ENCODE measurements at places on chromosomes 1 and 21.
A peak's percentile ranks its signal among the peaks of the same experiment; 100 is the strongest.

GRCh38 chr1:173424782-173425407, 52.2 kb upstream of the PRDX6 start:
- no peak for DNase-seq

DNA sequence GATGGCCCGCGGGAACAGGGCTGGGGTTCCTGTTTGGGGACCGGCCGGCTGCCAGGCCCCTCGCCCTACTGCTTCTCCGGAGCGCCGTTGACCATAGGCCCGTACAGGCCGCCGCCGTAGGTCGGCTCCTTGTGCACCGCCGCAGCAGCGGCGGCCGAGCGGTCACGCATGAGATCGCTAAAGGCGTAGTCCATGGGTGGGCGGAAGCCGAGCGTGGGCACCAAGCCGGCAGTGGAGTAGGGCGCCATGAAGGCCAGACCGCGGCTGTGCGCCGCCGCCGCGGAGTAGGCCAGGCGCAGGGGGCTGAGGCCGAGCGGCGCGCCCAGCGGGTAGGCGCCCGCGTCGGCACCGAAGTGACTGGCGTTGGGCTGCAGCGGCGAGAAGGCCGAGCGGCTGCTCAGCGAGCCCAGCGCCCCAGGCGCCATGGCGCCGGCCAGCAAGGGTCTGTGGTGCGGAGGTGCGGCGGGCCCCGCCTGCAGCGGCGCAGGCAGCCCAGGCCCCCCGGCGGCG, 4.6 kb downstream of the DMRTA2 start:
- no peak for DNase-seq

GRCh38 chr1:192443616-192444015, 126.8 kb downstream of the RGS21 start:
- no peak for DNase-seq

- DNase-seq: no peak
These were observed 115.7 kb downstream of the FASLG start for GRCh38 chr1:172774561-172774960.

GRCh38 chr1:93438716-93439115, 9.2 kb upstream of the FNBP1L start:
- DNase-seq: no peak

GRCh38 chr1:100642826-100643225, 76.7 kb upstream of the VCAM1 start:
- DNase-seq: no peak

- DNase-seq: no peak
These were observed 16.5 kb upstream of the ZC3H11B start for GRCh38 chr1:219629296-219629880.

DNA sequence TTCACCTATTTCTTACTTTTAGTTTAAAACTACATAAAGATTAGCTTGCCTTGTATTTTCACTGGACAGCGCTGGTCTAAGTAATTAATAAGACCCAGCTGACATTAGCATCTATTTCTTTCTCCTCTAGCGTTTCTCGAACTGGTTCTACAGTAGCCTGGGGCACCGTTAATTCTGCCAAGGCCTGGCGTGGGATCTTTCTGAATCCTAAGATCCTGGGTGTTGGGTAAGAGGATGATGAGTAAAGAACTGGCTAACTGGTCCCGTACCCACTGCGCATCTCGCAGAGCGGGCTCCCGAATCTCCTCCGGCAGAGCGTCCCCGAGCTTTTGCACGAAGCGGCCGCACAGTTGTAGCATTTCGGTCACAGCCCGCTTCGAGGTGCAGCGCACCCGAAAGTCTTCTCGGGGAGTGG, 309 bp downstream of the NSL1 start:
- peak; percentile 56 for DNase-seq

DNA sequence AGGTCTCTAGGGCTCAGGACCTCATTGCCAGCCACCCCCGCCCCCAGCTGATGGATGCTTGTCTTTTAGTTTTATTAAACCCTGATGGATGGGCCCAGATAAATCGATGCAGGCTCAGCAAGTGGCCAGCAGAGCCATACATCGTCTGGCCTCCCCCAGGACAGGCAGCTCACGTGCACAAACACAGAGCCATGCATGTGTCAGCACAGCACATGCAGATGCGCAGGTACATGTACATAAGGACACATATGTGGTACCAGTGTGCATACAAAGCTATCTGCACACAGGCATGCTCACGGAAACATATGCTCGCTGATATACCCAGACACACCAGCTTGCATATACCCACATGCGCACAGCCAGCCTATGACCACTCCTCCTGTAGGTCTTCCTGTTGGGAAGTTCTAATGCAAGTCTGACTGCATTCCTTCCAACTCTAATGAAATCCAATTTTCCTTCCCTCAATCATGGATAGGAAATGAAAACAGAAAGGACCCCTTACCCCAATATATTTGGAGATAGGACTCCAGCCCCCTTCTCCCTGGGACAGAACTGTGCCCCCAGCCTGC, 897 bp downstream of the COL16A1 start:
- no peak for DNase-seq

DNA sequence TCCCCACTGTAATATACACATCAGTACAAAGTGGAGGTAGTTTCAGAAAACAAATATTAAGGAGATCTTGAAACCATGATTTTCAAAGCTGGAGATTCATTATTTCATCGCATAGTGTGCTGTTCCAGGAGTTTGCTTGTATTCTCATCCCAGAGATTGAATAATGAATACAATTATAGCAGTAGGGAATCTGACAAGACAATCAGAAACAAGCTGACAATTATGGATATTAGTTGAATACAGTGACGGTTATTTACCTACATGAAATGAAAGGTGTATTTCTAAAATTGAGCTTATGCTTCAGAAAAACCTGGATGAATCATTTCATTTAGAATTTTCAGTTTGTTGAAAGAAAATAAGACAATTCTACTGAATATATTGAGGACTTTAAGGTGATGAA, 2119.0 kb downstream of the MRPL39 start:
- DNase-seq: no peak

DNA sequence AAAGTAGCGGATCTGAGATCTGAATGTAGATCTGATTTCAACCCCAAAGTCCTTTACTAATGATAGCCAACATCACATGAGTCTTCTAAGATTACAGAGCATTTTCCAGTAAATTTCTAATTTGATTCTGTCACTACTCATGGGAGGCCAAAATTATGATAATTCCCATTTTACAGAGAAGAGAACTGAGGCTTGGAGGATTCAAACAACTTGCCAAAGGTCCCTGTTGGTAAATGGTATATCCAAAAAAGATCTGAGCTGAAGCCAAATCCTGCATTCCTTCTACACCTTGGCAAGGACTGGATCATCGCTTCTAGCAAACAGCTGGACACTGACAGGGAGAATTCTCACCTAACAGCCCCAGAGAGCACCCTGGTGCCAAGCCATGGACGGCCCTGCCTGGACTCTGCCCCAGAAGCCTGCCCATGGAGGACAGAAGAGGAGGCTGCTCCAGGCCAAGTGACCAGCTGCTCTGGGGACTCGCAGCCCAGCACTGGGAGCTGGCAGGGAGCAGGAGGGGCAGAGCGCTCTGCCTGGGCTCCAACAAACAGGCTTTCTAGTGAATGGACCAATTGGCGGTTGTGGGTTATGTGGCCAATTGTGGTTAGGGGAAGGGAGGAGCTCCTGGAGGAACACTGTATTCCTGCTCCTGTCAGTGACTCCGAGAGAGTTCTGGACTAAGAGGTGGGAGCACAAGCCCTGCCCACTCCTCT, 6.4 kb upstream of the CSF1 start:
- no peak for DNase-seq

GRCh38 chr1:201422436-201423030, 1.0 kb upstream of the TNNI1 start:
- DNase-seq: no peak

- no peak for DNase-seq
These were observed 39.6 kb upstream of the PLEKHO1 start for GRCh38 chr1:150110116-150110515.

DNA sequence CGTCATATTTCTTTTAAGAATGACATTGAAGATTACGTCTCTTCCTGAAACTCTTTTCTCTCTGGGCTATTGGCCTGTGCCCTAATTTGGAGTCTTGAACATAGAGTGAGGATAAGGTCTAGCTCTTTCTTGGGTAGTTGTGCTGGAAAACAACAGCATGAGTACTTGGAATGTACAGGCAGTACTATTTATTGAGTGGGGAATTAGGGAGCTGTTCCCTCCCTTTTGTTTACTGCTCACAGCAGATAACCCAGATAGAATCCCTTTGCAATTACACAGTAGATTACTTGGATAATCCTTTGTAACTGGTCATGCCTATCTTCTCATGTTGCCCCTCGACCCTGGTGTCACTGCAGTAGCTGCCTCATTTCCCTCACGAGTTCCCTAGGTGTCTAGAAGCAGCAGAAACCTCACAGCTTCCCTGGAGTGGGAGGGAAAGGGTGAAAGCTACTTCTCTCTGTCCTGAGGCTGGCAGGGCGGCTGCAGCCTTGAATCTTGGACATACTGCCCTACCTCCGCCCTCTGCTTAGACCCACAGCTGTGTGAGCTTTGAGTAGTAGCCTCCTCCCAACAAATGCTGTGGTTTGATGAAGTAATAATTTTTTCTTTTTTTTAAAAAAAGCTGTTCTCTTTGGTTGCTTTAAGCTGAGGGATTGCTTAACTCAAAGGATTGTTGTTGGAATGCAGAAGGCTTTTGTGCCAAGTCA, 70.6 kb downstream of the FGGY start:
- DNase-seq: no peak

DNA sequence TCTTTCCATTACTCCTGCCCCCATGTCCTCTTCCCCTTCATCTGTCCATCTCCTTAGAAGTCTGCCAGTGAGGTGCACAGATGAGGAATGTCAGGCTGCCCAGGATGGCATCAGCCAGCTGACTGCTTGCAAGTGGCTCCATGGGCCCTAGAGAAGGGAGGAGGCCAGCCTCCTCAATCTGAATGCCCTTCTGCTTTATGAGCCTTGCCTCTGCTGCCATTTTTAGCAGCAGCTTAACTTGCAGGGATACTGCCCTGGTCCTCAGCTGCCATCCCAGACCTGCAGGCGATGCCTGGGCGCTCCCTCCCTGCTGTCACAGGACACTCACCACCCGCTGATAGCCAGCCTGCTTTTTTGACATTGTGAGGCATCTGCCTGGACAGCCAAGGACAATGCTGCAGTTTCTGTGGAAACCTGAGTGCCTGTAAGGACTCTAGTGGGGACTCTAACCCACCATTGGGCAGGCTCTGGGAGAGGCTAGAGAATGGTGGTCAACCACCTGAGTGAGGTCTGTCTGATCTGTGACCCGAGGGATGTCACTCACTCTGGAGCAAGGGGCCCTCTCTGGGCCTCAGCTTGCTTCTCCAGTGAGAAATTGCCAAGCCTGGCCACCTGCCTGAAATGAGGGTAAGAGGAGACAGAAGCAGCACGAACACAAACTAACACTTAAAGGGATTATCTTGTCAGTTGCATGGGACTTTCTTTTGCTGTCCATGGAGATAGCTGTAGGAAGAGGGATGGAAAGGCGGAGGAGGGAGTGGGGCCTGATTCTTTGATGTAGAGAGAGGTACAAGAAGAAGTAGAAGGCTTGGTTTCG, 185.0 kb downstream of the MIS18A start:
- no peak for DNase-seq

- no peak for DNase-seq
These were observed 20.8 kb downstream of the ACADM start for GRCh38 chr1:75745276-75745675.

DNA sequence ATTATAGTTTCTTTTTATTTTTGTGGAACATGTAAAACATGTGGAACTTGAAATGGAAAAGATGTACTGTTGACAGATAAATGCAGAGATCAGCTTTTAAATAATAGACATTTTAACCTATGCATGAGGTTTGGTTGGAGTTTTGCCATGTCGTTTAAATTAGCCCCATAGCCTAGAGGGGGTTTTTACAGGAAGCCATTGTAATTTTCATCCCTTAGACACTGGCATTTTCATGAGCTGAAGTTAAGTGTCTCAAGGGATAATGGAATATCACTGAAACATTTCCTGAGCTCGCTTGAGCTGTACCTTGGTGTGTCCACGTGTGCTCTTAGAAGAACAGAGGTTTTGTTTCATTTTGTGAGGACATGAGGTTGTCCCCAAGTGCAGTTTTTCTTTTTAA, 54.2 kb downstream of the HMCN1 start:
- DNase-seq: no peak

GRCh38 chr1:2386636-2387611, 4.4 kb downstream of the MORN1 start:
- DNase-seq: no peak

DNA sequence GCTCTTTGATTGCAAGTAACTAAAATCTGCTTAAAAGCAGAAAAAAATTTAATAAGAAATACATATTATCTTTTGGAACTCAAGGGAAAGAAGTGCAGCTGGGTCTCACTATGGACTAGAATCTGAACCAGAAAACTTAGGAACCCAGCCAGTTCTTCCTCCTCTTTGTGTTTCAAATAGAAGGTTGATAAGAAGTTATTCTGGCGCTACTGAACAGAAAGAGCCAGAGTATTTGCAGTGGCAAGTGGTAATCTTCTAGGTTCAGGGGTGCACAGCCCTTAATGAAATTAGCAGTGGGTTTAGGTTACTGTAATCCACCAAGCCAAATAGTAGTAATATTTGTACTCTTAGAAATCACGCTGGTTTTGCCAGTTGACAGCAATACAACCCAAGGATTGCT, 28.5 kb downstream of the BTBD8 start:
- no peak for DNase-seq

GRCh38 chr1:197170538-197170937, 24.1 kb upstream of the ASPM start:
- DNase-seq: no peak

- no peak for DNase-seq
These were observed 248.1 kb upstream of the DEPDC1 start for GRCh38 chr1:68745011-68745410.

- peak; percentile 11 for DNase-seq
These were observed 12.7 kb downstream of the C1QB start for GRCh38 chr1:22665752-22666151.

GRCh38 chr1:172429331-172430127, 9.0 kb downstream of the C1orf105 start:
- DNase-seq: peak; percentile 78

DNA sequence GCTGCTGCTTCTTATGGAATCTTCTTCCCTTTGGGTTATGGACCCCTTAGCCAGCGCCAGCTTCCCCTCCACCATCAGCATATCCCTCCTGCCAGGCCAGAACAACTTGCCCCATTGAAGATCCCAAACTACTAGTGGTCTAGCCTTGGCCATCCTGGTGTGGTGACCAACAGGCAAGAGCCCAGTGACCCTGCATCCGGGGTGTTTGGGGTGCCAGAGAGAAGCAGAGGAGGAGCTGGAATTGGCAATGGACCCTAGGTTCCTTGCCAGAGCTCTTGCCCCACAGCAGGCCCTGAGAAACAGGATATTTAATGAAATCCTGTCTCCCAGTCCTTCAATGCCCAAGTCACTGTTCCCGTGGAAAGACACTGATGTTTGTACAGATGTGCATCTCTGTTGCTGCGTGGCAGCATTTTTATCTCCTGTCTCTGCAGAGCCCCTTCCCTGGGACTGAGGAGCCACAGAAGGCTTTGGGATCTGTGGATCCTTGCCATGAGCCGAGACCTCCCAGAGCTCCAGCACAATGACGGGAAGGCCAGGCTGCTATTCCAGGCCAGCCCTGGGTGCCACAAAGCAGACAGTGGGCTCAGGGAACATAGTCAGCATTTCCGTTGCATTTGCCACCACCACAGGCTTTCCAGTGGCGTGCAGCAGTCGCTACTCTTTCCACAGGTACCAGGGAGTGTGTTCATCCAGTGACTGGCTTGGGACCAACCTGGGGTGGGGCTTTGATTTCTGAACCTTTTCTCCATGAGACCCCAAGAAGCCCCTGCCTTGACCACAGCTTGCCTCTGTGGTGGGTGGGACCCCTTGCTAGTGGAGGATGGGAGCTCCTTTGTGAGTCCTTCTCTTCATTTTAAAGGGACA, 21.6 kb downstream of the NAV1 start:
- no peak for DNase-seq
